Ureter (tissue), 1 donor: ENCODE measurements at places on chromosomes 1 and 21. TPM values are rescaled to one million over a fixed set of nuclear protein-coding genes. Genes with fewer than 3 reads are reported as not detected.

GRCh38 chr1:100575406-100575805 lies 37.5 kb downstream of the GPR88 start:
- no peak for DNase-seq

DNA sequence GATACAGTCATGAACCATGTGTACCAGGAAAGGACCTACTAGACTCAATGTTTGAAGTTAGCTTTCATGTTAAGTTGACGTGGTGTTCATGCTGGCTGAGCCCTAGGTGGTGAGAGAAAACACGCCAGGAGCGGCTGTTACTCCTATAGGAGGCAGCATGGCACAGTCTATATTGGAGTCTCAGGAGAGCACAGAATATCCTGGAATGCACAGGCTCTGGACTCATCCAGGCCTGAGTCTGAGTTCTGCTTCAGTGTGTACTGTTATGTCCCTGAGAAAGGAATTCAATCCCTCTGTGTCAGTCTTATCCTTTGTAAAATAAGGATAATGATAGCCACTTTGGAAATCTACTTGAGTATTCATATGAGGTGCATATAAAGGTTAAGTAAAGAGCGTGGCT lies 41.2 kb downstream of the DPT start:
- no peak for DNase-seq

The PAQR6 gene
- total RNA-seq, result 4.4 TPM

GRCh38 chr1:229129301-229130027 lies 141.4 kb upstream of the RAB4A start:
- DNase-seq, result no peak

The UQCRHL gene
- 0.96 TPM for total RNA-seq

The OR6K3 gene
- total RNA-seq, result not detected

- DNase-seq, result no peak
Observed at GRCh38 chr21:32200029-32200428, 78.8 kb downstream of the MIS18A start.

GRCh38 chr1:234315091-234315541 lies 58.1 kb upstream of the COA6 start:
- no peak for DNase-seq

The TSACC gene
- total RNA-seq, result 2.2 TPM

DNA sequence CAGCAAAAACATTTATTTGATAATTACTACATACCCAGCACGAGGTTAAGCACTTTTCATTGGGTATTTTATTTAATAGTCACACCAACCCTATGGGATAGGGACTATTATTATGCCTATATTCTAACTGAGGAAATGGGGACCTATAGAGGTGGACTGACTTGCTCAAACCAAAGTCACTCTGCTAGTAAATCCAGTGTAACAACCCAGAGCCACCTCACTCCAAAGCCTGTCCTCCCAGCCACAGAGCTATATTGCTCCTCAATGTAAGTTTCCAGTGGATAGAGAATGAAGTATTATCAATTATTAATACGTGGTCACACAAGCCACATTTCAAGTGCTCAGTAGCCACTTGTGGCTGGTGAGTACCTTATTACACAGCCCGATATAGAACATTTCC lies 97.5 kb downstream of the RGS2 start:
- DNase-seq, result no peak

DNA sequence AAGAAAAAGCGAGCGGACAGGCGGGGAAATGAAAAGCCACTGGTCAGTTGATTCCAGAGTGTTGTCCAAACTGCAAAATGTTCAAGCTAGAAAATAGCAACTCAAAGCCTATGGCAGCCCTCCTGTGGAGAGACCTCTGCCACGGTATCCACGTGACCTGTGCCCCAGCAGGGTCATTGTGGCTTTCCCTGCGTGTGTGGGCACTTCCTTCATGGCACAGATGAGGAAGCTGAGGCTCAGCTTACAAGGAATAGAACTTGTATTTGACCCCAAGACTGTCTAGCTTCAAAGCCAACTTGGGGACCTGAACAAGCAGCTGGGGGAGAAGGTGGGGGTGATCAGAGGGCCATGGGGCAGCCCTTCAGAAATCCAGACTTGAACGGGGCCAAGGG lies 15.6 kb upstream of the PLEKHG5 start:
- no peak for DNase-seq

The INTS11 gene
- 132 TPM for total RNA-seq

The CELA3B gene
- not detected for total RNA-seq

DNA sequence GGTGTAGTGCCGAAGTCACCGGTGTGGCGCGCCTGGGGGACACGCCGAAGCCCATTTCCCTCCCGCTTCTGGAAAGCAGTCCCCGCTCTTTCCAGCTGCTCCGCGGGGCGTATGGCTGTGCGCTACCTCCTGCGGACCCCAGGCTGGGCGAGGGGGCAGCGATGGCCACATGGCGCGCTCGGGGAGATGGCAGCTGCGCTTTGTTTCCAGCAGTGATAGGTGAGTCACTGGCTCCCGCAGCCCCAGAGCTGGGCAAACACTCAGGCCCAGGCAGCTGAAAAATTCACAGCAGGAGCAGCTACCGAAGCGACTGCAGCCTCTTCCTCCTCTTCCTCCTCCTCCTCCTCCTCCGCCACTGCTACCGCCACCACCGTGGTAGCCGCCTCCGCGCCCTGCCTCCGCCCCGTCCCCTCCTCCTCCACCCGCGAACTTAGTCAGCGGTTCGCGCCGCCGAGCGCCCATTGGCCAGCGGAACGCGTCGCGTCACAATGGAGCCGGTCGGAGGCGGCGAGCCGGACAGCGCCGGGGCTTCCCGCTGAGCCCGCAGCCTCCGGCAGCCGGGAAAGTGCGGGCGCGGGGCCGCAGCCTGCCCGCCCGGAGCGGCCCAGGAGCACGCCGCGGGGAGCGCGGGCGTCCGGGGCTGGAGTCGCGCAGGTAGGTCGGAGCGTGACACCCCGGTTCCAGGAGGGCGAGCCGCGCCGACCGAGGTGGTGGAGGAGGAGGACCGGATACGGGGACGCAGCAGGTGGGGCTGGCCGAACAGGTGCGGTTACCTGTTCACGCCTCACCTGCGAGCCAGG lies at the start of gene LRRC8B:
LRRC8B (plus strand) TSS at position 461 of the 800 bp plus-strand sequence. CDS start 57,822 bp downstream, outside the sequence.
- peak; percentile 94 for DNase-seq

- DNase-seq, result no peak
Observed at GRCh38 chr1:83751602-83752001, 247.3 kb downstream of the TTLL7 start.

DNA sequence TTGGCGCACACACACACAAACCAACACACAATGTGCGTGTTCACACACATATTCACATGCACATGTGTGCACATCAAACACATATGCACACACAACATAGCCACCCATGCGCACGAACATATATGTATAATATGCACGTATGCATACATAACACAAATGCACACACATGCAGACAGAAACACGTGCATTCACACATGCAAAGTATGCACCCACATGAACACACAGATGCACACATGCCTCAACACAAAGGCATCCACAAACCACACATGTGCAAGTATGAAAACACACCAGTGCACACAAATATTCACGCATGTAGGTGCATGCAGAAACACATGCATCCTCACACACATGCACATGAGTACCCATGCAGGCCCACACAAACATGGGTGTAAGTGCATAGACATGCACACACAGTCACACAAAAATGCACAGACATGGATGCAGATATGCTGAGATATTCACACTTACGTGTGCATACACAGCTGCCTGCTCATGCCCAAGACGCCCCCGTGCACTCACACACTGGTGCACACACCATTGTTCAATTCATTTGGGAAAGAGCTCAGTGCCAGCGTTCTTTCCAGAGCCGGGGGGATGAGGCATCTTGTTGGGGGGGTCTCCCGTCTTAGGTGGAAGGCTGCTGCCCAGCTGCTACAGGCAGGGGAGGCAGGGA lies 52.7 kb upstream of the ARHGEF16 start:
- DNase-seq, result no peak

GRCh38 chr1:38990386-38990737 lies 714 bp upstream of the AKIRIN1 start:
- no peak for DNase-seq

DNA sequence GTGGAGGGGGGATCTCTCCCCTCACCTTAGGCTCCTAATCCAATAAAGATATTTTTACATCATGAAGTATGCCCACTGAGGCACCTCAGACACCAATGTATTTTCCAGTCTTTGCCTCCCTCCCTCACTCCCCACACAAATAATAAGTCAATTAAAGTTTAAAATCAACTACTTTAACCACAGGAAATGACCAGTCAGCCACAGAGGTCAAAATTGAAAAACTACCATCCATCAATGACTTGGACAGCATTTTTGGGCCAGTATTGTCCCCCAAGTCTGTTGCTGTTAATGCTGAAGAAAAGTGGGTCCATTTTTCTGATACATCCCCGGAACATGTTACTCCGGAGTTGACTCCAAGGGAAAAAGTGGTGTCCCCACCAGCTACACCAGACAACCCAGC lies 70.6 kb upstream of the DYNLT5 start:
- no peak for DNase-seq

- no peak for DNase-seq
Observed at GRCh38 chr1:72827278-72827677, 544.9 kb upstream of the NEGR1 start.

DNA sequence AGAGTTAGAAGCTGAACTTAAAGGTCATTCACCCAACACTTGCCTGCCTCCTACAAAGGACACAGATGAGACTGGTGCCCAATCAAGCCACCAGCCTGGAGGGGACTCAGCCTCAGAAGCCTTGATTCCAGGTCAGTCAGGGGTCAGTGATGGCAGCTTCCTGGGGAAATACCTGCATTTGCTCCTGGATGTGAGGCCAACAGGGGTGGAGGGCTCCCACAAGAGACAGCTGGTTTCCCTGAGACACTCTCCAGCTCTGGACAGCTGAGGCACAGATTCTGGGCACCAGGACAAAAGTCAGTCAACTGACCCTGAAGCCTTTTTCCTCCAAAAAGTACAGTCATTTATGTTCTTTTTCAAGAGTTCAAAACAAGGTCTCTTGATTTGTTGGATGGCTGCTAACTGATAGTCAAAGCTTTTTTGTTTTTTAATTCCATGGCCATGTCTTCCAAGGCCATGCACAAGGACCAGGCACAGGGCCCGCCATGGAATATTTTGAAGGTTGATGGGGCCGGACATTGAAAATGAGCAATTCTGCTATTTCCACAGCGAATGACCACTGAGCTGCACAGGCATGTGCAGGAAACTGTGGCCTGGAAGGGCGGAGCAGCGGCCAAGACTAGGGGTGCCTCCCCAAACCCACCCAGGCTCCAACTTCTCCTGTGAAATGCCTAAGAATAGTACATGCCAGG lies 1.8 kb downstream of the C2CD2 start:
- DNase-seq, result no peak

- DNase-seq, result no peak
Observed at GRCh38 chr1:234667600-234668576, 57.9 kb upstream of the IRF2BP2 start.

- DNase-seq, result no peak
Observed at GRCh38 chr1:21911205-21912001, 25.7 kb downstream of the HSPG2 start.

- DNase-seq, result no peak
Observed at GRCh38 chr1:174956086-174956485, 43.7 kb upstream of the CACYBP start.

The ROR1 gene
- 6.2 TPM for total RNA-seq

DNA sequence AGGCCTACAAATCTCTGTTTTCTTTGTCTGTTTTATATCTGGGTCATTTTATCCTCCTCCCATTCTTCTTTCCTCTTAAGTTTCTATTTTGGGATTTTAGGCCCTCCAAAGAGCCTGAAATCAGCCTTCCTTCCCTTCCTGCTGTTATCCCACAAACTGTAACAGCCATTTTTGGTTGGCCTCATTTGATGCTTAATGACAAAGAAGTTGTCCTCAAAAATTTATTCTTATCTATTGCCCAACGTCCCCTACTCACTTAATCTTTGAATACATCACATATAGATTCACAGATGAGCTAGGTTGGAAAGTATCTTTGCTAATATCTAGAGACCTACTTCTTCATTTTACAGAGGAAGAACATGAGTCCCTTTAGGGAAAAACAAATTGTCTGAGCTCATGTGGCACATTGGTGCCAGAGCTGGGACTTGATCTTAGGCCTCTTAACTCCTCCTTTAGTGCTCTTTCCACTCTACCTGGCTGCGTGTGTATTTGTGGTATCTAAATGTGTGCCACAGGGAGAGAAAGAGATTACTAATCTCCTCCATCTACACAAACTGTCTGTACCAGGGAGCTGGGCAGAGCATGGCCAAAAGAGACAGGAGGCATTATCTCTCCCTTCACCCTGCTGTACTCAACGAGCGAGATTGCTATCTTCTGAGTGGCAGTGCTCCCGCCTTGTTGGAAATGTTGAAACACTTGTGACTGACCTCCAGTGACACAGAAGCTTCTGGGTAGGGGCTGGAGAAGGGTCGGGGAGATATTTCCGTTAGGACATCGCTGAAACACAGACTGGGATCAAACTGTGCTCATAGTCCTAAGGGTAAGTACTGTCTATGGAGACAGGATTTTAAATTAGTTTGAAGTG lies 30.1 kb downstream of the RHEX start:
- DNase-seq, result no peak

DNA sequence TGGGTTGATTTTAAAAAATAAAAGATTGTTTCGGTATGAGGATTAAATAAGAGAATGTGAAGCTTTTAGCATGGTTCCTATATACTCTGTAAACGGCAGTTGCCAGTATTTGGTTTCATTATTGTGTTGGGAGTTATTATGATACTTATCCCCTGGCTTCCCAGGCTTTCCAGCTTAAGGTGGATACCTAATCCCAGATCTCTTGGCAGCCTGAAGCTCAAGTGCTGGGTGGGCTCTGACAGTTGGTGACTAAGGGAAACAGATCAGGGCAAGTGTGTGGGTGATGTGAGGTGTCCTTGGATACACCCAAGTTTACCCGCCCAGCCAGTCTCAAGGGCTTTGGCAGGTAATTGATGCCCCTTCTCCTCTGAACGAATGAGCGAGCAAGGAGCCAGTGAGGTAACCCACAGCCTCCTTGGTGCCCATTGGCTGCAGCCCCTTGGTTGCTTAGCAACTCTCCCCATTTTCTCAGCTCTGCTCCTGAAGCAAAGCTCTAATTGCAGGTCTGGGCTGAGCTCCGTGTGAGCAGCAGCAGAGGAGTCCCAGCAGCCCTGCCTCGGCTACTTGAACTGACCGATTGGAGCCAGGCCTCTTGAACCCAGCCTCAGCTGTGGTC lies 6.1 kb downstream of the IPO13 start:
- no peak for DNase-seq

The LCE1B gene
- not detected for total RNA-seq

- DNase-seq, result no peak
Observed at GRCh38 chr1:230548997-230549396, 93.3 kb upstream of the COG2 start.

DNA sequence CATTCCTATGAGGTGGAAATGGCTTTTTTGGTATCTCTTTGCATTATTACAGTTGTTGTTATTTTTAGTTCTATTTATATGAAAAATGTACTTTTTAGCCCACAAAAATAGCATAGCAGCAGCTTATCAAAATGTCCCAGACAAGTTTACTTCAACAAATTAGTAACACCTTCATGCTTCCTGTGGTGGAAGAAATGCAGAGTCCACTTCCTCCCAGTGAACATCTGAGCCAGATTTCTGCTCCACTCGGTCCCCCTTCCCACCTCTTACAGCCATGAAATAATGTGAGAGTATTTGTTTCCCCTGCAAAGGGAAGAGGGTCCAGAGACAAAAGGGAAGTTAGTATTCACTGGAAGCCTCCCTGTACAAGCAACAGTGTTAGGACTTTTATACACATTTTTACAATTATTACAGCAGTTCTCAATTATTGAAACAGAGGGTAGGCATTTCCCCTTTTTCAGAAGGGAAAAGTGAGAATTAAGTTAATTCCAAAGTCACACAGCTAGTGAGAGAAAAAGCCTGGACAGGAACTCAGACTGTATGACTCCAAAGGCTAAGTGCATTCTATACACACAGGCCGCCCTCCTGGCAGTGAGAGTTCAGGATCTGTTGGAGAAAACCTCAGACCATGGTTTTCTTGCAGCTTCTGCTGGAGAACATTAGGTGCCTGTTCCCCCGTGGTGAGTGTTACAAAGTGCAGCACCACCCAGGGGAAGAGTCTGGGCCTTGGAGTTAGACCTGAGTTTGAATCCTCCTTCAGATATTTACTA lies 126.5 kb downstream of the PBX1 start:
- DNase-seq, result no peak
